ENCODE measurements at places on chromosomes 6 and 20.

- DNase-seq: no peak
Observed at GRCh38 chr6:154602708-154603107, 92.2 kb upstream of the CNKSR3 start.

- DNase-seq: no peak
Observed at GRCh38 chr20:19780261-19780660, 22.2 kb downstream of the RIN2 start.

DNA sequence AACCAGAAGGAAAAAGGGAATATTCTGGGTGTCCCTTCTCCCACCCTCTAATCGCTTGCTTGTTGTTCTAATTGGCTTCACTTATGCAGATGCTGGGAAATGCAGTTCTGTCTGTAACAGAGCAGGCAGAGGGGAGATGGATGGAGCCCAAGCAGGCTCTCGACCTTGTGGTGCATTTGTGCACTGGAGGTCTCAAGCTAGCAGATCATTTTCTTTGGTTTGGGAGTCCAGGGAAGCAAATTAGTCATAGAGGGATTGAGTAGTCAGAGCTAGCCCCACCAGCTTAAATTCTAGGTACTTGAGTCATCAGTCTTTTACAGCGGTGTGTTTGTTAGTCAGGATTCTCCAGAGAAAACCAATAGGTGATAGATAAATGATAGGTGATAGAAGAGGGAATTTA is 234.7 kb upstream of the ECI2 start:
- DNase-seq: no peak

DNA sequence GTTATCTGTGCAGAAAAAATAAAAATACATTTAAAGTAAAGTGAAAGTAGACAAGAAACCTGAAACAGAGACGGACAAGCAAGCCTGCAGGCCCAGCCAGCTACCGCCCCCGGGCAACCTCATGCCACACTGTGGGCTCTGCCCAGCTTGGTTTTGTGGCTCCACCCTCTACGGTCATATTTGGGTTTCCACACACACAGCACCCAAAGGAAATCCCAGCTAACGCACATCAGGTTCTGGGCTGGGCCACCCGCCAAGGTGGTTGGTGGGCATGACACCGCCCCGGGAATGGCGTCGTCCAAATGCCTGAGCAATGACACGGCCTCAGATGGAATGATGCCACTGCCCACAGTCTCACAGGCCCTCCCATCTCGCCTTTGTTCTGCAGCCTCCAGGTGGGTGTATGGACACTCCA is 22.9 kb downstream of the FAM110A start:
- no peak for DNase-seq

DNA sequence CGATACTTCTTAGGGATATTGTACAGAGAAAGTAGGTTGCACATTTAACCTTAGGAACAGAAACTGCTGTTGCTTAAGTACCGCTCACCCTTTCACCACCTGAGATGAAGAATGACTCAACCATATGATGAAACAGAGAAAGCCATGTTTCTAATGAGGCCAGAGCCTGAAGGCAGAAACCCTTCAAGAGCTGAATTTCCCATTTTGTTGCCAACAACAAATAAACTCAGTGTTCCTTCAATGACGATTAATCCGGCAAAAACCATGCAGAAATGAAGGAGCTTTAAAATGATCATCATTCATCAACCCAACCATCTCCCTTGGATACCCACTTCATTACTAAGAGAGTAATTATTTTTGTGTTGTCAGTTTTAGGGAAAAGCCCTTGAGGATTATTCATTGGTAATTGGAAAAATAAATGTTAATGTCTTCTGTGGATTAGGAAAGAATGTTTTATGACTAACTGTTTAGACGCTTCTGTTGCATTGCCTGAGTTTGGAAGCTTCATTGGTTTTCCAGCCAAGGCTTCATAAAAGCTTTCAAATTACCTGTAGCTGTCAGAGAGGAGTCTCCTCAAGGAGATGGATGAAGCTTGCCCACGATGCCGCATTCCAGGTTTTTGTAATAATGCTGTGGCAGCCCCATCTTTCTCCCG is 112.1 kb upstream of the IYD start:
- peak; percentile 25 for DNase-seq

- DNase-seq: peak; percentile 76
Observed at GRCh38 chr20:63873477-63873971, 8.5 kb downstream of the TPD52L2 start.

DNA sequence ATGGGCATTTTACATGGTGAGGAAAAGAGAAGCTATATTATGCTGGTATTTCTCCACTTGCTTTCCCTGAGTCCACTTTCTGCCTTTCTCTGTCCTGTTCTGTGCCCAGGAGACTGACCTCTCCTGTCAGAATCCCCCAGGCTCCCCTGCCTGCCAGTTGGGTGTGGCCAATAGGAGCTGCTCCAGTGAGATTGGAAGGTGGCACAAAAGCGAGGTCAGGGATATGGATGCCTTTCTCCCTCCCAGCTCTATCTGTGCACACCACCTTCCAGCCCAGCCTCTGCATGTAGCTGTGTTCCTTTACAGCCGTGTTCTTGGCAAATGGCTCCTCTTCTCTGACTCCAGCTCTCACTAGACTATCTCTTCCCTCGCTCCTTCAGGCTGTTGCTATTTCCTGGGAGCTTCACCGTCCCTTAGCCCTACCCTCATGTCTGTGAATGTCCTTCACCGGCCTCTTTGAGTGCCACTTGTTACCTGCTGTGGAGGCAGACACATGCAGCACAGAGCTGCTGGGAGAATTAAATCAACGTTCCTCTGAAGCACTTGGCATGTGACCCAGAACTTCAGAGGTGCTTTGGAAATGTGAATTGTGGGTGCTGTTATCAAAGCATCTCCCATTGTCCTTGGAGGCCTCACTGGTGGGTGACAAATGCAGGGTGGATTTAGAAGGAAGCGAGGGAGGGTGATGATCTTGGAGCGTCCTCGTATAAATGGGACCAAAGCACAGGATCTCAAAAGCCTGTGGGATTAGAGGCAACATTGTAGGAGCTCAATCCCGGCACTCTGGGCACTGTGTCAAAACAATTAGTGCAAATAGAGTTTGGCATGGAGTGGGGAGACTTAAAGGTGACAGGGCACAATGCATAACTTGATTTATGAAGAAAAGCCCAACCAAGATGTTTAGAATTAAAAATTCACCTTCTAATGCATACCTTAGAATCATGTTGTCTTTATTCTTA is 28.9 kb upstream of the RALGAPA2 start:
- DNase-seq: no peak

DNA sequence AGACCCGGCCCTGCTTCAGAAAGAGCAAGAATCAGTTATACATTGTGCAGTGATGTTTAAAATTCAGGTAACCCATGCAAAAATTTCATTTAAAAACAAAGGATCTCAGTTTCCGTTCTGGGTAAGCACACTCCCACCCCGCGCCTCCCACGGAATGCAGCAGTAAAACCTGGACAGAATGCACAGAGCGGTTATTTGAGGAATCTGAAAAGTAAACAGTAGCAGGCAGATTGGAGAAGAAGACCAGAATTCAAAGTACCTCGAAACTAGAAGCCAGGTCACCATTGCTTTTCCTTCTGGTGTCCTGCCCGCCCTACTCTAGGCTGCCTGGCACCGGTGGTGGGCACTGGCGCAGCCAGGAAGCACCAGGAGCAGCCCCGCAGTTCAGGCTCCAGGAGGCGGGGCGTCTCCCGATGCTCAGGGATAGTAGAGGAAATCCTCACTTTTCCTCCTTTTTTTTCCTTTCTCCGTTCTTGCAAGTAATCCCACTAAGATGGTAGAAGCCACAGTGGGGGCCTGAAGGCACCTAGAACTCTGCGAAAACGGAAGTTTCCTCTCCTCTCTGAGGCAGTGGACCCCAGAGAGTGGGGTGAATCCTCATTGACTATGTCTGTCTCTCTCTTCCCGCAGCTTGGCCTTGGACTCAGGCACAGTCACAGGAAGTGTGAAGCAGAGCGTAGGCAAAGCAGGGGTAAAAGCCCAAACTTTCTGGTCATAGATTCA is 28.3 kb downstream of the METTL24 start:
- DNase-seq: no peak

- no peak for DNase-seq
Observed at GRCh38 chr6:24872779-24873178, 63.0 kb downstream of the RIPOR2 start.

DNA sequence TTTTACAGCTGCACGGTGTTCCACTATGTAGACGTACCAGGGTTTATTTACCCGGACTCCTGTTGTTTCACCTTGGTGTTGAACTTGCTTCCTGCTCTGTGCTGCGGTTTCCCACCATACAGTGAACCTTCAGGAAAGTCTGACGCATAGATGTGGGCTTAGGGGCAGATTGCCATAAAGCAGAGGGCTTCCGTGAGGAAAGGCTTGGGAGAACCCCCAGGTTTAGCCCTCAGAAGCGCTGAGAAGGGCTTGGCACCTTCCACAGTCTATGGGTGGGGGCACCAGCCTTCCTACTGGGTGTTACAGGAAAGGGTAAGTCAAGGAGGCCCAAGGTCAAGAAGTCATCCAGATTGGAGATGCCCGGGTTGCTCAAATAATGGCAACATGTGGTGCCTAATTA is 19.2 kb upstream of the MRPS18A start:
- no peak for DNase-seq

GRCh38 chr6:135895231-135895911 is 43.9 kb downstream of the PDE7B start:
- DNase-seq: no peak

GRCh38 chr20:44073011-44073674 is 113.8 kb downstream of the JPH2 start:
- no peak for DNase-seq

DNA sequence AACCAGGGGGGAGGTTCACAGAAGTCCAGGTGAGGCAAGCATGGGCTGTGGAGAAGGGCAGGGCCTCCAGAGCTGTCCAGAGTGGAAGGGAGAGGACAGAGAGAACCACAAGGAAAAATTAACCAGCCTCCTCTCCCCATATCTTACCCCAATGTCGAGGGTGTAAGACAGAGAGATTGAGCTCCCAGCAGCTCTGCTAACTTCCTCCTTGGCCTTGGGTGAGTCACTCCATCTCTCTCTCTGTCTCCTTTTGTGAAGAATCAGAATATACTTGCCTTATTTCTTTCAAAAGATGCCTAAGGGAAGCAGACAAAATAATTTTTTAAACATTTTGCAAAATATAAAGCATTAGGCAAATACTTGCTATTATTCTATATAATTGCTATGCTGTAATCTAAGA is 58.3 kb upstream of the IYD start:
- no peak for DNase-seq

DNA sequence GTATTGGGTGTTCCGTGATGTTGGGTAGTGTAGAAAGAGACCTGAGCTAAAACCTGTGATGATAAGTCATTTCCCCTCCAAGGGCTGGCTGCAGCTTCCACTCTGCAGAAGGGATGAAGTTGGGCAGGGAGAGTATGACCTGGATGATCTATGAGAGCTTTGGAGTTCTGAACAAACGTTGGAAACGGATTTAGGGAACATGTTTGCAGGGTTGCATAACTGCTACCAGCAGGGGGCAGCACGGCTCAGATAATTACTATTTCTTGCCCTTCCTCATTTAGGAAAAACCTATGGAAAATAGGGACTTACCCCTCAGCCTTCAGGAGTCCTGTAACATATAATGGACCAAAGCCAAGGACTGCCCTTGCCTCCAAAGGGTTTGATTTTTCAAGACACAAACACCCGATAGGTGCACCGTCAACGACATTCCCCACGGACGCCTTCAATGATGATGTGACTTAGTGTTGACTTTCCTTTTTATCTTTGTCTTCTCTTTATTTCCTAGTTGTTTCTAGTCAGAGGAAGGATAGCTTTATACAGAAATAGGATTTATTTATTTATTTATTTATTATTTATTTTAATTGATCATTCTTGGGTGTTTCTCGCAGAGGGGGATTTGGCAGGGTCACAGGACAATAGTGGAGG is 164.9 kb upstream of the SASH1 start:
- DNase-seq: peak; percentile 7

- DNase-seq: no peak
Observed at GRCh38 chr20:62951896-62952372, 575 bp upstream of the SLC17A9 start.

DNA sequence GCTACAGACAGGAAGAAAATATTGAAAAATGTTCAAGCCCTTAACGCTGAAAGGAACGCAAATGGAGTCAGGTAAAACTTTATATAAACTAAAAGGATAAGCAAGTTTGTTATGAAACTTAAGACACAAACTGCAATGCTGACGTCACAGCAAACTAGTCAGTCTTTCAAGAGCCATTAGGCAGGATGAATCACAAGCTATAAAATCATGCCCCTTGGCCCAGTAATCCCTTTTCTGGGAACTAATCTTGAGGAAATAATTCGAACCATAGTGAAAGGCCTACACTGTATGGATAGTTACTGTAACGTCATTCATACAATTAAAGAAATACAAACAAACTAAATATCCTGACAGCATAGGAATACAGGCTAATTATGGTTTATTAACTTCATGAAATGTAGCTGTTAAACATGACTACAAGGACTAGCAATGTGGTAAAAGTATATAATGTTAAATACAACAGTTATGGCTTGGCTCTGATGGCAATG is 42.7 kb upstream of the HINT3 start:
- no peak for DNase-seq

DNA sequence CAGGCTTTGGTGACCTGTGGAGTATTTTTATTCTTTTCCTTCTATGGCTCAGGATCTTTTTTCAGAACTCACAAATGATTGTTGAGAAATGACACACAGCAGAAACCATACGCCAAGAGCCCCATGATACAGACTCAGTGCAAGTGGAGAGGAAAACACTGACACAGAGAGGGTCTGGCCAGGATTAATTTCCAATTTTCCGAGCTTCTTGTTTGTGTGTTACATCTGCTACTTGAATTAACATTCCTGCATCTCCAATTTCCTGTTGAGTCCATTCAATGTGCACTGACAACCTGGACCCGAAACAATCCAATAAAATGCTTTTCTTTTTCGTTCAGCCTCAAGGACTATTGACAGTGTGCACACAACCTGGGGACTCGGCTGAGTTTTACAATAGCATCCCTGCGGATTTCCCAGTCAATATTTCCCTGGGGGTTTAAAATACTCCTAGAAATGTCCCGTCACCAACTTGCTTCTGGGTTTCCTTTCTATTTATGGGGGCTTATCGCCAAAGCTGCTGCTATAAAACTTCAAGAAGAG is 4.9 kb upstream of the MLN start:
- DNase-seq: no peak

- DNase-seq: no peak
Observed at GRCh38 chr6:111794727-111795452, 78.4 kb downstream of the FYN start.

DNA sequence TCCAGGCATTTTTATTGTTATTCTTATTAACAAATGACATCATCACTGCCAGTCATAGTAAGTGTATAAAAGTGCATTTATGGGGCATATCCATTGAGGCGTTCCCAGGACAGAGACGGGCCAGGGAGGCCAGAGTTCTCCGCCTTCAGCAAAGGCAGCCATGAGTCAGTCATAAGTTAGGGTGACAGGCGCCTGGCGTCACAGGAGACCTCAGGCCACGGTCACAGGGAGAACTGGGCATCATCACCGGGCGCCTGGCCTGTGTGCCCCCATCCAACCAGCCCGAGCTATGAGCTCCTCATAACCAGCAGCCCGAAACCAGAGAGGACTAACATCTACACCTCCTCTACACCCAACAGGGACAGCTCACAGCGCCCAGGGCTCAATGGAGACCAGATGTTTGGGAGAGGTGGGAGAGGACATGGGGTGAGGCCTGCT is 259.2 kb downstream of the DLL1 start:
- no peak for DNase-seq

Measured in T-helper 2 cell (primary cell).